GM06990 (cell line): ENCODE measurements at places on chromosomes 3 and 15.

DNA sequence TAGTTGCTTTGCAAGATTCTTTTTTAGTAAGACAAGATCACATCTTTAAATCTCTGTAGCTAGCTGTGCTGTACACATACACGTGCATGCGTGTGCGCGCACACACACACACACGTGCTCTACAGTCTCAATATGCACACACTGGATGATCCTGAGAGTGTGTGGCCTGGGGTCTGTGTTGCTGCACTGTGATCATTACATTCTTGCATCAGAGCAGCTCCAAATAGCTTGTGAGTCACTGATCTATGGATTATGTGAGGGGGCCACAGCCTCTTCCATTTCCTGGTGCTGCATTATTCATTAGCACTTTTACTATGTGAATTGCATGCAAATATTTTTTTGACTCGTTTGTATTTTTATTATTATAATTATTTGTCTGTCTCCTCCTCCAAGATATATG, 34.6 kb downstream of the MCTP2 start:
- DNase-seq = no peak

GRCh38 chr3:46996689-46997452, 17.4 kb downstream of the NBEAL2 start:
- DNase-seq = no peak

DNA sequence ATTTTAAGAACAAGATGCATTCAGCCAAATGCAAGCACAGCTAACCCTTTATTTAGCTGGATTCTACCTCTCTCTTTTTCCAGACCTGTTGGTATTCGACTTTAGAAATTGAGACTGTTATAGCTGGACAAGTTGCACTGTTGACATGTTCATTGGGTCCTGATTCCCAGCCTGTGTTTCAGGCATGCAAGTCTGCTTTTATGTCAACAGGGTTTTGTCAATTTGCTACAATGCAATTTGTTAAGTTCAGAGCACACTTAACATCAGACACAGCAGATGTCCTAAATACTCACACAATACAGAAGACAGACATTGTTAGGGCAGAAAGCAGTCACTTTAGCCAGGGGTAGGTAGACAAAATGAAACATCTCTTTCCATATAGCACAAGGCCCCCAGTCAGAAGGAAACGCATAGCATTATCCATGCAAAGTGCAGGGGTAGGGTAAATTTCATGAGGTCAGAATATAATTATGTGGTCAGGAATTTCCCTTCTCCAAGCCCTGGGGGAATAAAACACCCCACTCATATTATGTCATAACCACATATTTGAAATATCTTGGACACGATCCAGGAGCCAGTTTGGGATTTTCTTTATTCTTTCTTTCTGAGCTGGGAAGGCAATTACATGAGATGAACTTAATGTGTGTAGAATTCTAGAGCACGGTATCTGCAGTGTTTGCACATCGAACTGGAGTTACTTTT, 504.1 kb downstream of the NTRK3 start:
- DNase-seq = no peak

- no peak for DNase-seq
Measured at GRCh38 chr15:60762638-60763037, 283.7 kb upstream of the ICE2 start.

- no peak for DNase-seq
Measured at GRCh38 chr15:83061680-83062079, 5.4 kb downstream of the BTBD1 start.

DNA sequence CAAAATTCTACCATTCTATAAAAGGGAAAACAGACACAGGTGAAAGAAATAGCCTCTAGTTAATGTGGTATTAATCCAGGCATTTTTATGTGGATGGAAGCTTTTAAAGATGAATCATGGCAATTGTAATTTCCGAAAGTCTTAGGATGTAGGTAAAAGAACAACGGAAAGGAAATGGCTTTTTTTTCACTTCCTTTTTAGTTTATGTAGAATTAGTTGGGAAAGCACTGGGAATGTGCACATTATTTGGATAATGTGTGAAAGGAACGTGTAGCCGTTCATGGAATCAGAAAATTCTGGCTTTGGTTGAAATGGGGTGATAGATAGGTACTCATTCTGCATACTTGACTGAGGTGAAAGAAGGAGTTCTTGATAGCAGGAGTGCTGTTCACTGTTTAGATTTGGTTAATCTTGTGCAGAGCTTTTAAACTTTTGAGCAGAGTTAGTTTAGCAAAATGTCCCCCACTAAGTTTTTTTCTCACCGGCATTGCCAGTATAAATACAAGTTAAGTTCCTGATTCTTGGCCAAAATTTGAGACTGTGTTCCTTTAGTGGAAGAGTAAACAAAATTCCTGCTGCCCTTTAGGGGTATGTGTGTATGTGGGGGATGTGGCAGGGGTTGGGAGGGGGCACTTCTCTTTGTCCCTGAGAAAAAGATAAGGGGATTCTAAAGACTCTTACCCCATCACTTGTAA, 20.2 kb upstream of the UTS2B start:
- no peak for DNase-seq

DNA sequence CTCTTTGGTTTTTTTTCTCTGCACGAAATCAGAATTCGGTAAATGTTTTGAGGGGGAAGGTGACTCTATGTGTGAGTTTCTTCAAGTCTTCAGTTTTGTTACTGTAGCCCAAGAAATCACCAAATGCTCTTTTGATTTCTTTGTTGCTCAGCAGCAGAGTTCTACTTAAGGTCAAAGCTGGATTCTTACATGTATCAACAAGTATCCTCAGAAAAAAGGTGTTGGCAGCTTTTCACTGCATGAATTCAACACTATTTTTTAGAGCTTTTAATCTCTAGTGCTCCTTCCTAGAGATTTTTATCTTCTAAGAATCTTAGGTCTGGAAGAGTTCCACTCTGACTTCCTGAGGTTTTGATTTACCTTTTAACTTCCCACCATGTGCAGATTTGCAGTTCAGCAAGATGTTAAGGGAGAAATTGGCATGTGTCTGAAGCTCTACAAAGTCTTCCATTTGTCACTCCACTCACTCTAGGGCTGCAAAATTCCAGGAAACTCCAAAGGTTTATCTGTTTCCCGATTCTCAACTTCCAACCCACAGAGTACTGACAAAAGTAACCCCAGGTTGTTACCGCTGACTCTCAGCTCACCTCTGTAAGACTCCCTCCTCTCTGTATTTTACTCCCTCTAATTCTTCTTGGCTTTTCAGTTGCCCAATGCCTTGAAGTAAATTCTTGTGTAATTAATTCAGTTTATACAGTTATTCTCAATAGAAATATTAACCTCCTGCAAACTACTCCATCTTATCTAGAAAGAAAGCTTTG, 13.3 kb upstream of the CD200 start:
- DNase-seq = no peak

- DNase-seq = no peak
Measured at GRCh38 chr15:98381446-98381845, 266.9 kb upstream of the IGF1R start.

- DNase-seq = no peak
Measured at GRCh38 chr3:12141350-12141749, 17.4 kb downstream of the TIMP4 start.

GRCh38 chr15:56931639-56932508, 13.4 kb downstream of the TCF12 start:
- DNase-seq = no peak

GRCh38 chr15:66885281-66885915, 180.0 kb upstream of the SMAD3 start:
- no peak for DNase-seq

DNA sequence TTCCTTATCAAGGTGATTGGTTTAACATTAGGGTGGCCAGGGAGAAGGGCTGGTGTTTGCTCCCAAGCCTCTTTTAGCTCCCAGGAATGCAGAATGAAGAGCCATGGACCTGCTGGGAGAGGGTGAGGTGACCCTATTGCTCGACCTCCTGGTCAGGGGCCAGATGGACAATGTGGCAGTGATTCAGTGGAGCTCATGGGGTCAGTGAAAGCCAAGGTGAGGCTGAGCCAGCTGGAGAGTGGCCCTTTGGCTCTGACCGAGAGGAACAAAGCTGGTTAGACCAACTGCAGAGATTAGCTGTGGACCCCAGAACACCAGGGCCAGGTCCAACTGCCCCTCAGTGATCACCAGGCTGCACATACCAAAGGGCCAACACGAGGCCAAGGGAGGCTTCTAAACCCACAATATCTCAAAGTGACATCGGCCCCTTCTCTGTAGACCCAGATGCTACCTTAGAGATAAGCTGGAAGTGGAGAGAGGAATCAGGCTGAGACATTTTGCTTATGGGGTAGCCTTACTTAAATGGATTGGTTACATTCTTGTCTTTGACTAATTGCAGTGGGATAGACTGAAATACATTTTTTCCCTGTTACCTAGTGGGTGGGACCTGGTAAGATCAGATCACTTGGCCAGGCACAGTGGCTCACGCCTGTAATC, 15.8 kb upstream of the BTBD1 start:
- no peak for DNase-seq

- no peak for DNase-seq
Measured at GRCh38 chr15:37083610-37084009, 16.7 kb downstream of the MEIS2 start.

DNA sequence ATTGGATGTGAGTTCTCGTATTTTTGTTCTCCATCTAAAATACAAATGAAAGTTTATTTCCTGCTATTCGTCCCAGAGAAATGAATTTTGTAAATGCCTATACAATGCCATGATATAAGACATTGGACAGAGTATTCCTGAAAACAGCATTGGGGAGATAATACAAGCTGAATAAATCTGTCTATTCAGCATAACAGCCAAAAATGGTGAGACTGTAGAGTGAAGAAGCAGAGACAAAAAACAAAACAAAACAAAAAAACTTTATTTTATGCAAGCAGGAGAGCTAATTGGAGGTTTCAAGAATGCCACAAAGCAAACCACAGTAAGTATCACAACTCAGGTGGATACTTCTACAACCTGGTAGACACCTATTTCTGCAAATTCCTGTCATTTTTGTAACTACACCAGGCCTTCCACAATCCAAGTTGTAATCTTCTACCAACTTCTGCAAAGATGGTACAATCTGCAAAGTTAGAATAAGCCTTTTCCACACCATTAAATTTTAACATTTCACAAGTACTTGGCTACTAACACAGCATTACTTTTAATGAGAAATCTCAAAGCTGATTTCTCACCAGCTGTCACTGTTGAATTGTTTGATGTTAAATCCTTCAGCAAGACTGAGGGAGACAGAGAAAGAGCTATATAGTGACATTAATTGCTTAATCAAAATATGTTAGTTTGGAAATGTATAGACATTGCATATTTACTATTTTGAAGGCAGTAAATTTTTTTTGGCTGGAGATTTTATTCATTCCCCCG, 163.1 kb downstream of the CLSTN2 start:
- no peak for DNase-seq

- no peak for DNase-seq
Measured at GRCh38 chr3:100516838-100517237, 24.4 kb downstream of the TMEM45A start.

GRCh38 chr15:69272891-69273290, 25.8 kb upstream of the PAQR5 start:
- DNase-seq = no peak

GRCh38 chr15:22806156-22806555, 19.7 kb downstream of the NIPA1 start:
- no peak for DNase-seq

GRCh38 chr3:98824256-98824655, 61.1 kb downstream of the ST3GAL6 start:
- DNase-seq = no peak

- no peak for DNase-seq
Measured at GRCh38 chr3:61634678-61635077, 73.3 kb downstream of the PTPRG start.

GRCh38 chr15:98398886-98399285, 249.5 kb upstream of the IGF1R start:
- no peak for DNase-seq

DNA sequence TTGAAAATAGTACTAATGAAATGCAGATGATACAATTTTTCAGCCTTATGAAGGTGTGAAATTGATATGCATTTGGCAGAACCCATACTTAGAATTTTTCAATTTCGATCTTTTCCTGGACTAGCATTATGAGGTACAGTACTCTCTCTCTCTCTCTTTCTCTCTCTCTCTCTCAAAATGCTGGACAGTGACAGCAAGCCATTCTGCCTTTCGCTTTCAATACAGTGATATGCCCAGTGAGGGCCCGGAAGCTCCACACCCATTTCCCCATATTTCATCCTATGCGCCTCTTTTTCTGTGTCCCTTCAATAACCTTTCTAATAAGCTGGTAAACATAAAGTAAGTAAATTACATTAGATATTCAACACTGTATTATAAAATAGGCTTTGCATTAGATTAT, 595.0 kb upstream of the UBE2E2 start:
- DNase-seq = no peak

GRCh38 chr3:197380786-197381185, 82.4 kb upstream of the DLG1 start:
- no peak for DNase-seq

- peak; percentile 52 for DNase-seq
Measured at GRCh38 chr3:5428607-5429516, 241.4 kb downstream of the EDEM1 start.

DNA sequence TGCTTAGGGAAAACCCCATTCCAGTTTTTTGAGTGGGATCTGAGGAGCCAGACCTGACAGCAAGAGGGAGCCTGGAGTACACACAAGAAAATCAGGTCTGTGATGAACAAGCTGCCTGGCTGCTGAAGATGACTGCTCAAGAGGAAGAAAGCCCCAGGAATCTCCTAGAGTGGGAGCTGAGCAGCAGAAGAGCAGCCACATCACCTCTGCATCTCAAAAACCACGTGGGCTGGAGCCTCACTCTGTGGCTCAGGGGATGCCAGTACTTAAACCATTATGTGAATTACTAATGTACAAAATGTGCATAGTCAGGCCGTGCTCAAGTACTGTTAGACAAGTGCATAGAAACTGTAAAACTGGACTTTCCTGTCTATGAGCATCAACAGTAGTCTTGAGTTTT, 52.4 kb downstream of the SLC9A9 start:
- no peak for DNase-seq

DNA sequence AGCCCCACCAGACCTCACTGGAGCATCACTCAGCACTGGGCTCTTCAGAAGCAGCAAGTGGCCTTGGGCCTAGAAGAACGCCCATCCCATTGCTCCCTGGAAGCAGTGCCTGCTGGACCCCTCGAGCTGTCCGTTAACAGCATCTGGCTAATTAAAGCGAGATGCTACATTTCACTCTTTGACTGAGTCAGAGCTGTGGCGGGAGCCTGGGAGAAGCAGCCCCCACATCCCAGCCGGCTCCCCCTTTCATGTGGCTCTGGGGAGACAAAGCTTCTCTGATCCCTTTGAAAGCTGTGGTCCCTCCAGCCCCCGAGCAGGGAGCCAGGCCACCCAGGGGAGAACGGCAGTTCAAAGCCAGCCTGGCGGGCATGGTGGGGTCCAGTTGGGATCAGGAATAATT, 103.7 kb downstream of the MEGF11 start:
- no peak for DNase-seq
